Stimulated activated CD4-positive, alpha-beta T cell treated with anti-CD3 and anti-CD28 coated beads, Interleukin-12 subunit alpha, Interleukin-12 subunit beta, amount 100 ng/mL, for 48 hours (primary cell): ENCODE measurements at places on chromosomes 7 and 10.

DNA sequence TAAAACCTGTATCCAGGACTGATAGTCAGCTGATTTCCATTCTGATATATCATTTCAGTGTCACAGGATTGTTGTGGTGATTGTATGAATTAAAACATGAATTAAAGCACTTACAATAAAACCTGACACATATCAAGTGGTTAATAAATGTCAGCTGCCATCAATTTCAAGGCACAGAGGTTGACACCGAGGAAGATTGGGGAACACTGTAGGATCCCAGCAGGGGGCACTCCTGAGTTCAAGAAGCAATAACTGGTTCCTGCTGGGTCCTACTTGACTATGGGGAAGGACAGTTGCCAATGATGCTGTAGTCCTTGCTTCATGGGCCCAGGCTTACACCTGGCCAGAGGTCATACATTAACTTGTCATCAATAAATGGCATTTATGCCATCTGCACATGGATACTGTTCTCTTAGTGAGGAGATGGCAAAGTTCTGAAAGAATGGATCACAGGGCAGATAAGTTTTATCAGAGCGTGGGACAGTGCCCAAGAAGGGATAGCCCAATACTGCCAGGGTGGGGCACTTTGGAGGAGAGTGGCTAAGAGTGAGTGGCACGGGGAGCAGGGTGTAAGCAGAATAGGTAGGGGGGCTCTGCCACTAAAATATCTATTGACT lies 24.1 kb downstream of the FZD1 start:
- DNase-seq = no peak

DNA sequence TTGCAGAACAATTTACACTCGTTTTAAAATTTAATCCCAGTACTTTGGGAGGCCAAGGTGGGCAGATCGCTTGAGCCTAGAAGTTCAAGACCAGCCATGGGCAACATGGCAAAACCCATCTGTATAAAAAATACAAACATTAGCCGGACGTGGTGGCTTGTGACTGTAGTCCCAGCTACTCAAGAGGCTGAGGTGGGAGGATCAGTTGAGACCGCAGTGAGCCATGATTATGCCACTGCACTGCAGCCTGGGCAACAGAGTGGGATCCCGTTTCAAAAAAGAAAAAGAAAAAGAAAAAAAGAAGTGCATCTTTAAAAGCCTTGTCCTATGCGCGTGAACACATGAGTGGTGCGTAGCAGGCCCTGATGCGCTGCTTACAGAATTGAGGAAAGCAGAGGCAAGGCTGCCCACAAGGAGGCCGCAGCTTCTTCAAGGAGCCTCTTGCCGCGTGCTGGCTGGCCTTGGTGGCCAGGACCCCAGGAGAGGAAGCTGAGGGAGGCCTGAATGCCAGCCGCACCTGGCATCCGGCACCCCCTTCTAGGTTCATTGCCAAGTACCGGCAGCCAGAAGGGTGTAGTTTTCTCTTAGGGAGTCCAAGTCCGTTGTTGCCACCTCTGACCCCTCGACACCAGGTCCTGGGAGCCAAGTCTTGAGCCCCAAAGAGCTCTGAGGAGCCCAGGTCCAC lies 124.5 kb downstream of the UBE2H start:
- DNase-seq = no peak

DNA sequence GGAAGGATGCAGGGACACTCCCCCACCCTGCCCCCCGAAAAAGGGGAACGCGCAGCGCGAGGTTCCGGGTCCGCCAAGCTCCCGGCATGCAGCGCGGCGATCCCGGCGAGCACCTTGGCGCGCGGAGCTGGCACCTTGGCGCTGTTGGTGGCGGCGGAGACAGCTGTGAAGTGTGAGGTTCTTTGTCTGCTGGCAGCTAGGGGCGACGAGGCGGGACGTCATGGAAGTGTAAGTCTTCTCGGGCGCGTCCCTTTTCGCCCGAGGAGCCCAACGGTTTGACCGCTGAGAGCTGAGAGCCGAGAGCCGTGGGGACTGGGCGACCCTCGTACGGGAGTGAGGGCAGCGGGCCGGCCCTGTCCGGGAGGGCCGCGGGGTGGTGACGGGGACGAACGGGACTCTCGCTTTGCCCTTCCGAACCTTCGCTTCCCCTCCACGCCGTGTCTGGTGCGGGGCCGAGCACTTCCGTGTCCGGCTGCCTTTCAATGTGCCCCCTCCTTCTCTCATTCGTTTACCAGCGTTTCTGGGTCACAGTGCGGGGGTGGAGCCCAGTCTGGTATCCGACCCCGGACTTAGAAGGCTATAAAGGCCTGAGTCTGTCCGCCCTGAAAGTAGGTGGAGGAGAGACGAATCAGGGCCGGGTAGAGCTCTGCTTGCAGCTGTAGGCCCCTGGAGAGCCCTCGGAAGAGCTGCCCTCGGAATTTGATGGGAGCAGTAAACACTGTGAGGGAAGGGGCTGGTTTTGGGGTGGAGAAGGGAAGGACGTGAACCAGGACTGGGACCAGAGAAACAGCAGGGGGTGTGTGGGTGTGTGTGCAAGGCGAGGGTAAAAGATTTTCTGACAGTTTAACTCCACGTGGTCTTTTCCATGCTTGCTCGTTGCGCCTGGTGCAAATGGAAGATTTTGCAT lies at the start of gene CRCP:
TSS of gene CRCP (plus strand) at position 105 of the 907 bp plus-strand sequence. CDS start at position 221, 116 bp downstream.
- peak; percentile 69 for DNase-seq

- no peak for DNase-seq
Measured at GRCh38 chr10:61302124-61302523, 151.1 kb downstream of the TMEM26 start.

DNA sequence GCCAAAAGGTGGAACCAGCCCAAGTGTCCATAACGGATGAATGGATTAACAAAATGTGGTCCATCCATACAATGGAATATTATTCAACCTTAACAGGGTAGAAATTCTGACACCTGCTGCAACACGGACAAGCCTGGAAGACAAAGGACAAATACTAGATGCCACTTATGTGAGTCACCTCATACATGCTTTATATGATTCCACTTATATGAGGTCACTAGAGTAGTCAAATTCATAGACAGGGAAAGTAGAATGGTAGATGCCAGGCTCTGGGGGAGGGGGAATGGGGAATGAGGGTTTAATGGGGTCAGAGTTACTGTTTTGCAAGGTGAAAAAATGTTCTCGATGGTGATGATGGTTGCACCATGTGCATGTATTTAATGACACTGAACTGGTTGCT lies 34.0 kb upstream of the CYTH3 start:
- DNase-seq = no peak

- DNase-seq = peak; percentile 3
Measured at GRCh38 chr10:114337510-114338462, 66.5 kb downstream of the AFAP1L2 start.

GRCh38 chr10:24718031-24718855 lies 5.4 kb downstream of the ARHGAP21 start:
- no peak for DNase-seq

DNA sequence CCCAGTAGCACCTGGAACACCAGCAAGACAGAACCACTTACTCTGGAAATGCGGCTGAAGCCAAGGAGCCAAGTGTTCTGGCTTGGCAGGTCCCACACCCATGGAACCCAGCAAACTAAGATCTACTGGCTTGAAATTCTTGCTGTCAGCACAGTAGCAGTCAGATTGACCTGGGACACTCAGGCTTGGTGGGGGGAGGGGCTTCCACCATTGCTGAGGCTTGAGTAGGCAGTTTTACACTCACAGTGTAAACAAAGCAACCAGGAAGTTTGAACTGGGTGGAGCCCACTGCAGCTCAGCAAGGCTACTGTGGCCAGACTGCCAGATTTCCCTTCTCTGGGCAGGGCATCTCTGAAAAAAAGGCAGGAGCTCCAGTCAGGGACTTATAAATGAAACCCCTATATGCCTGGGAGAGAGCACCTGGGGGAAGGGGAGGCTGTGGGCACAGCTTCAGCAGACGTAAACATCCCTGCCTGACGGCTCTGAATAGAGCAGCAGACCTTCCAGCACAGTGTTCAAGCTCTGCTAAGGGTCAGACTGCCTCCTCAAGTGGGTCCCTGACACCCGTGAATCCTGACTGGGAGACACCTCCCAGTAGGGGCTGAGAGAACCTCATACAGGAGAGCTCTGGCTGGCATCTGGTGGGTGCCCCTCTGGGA lies 121.2 kb downstream of the MTERF1 start:
- DNase-seq = no peak

DNA sequence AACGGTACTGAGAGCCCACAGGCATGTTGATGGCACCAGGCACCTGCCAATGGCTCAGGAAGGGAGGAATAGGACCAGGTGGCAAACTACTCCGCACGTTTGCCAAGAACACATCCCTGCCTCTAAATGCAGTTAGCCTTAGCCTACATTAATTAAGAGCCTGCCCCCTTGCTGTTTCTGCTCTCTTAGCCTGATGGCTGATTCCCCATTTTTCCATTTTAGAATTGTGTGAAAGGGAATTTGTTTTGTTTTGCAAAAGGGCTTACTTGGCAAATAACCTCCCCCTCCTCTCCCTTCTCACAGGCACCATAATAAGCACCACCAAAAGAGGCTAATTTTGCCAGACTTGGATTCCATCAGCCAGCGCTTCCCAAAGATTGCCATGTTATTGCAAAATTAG lies 1203.2 kb downstream of the SORCS3 start:
- no peak for DNase-seq
